Stomach (tissue), 19 donors: ENCODE measurements at places on chromosomes 1 and 21.

GRCh38 chr1:22782406-22782805, 71.8 kb downstream of the EPHB2 start:
- no peak for DNase-seq

DNA sequence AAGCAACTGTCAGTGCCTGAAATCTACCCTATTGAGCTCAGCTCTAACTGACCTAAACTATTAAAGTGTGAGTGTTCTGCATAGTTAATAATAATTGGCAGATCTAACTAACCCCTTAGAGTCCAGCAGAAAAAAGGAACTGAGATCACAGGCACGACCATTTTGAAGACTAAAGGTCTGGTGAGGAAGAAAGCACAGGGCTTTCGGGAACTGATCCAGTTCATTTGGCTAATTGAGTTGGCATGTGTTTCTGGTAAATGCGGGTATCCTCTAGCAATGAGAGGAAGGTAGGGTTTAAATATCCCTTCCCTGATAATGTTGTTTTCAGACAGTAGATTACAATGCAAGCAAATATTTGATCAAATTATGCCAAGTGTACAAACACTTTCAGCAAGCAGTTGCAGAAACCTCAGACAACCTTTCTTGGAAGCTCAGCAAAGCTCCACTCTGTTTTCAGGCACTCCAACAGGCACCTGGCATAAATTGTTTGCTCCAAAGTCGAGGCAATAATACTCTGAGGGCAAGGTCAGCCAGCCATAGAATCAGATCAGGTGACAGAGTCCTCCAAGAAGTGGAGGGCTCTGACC, 100.8 kb downstream of the KCNK1 start:
- peak; percentile 24 for DNase-seq

DNA sequence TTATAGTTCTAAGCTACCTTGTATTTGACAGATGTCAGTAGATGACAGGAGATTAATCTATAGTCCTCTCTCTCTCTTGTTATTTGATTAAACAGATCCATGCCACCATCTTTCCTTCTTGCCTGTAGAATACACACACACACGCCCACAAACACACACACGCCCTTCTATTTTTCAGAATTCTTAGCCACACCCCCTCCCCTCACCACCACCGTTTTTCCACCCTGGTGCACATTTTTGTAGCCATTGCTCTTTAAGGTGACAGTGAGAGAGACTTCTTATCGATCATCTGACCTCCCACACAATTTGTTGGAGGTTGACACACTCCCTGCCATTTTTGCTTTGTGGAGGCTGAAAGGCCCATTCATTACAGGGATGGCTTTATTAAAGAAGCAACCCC, 123.2 kb downstream of the NTNG1 start:
- no peak for DNase-seq

DNA sequence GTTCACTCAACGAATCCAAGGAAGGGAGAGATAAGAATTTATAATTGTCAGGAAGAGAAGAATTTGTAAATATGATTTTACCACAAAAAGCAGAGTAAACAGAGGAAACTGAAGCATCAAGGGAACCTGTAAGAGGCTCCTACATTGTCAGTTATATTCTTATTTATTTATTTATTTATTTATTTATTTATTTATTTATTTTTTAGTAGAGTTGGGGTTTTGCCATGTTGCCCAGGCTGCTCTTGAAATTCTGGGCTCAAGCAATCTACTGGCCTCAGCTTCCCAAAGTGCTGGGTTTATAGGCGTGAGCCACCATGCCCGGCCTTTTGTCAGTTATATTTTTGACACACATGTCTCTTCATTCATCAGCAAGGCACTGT, 47.1 kb downstream of the FCRL3 start:
- no peak for DNase-seq

DNA sequence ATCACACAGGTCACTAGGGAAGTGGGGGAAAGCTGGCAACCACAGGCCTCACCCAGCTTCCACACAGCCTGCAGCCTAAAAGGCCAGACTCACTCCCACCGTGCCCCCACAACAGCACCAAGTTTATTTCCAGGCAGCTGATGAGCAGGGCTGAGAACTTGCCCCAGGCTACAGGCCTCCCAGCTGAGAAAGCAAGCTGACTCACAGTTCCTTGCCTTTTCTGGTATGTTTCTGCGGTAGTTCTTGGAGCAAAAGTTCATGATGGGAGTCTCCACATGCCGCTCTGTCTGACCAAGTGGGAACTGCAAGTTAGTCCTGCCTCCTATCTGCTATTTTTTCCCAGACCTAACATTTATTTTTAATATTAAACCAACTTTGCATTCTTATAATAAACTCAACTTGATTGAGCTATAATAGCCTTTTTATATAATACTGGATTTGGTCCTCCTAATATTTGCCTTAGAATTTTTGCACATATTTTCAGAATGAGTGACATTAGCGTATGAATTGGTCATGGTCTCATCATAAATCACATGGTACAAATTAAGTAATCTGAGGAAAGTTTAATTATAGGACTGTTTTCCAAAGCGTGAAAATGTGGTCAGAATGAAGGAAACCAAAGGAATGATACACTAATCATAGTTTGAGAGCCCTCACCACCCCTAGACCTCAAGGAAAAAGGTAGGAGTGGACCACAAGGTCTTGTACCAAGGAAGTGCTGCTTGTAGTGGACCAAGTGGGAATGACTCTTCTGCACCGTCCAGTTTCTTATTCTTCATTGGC, 30.7 kb downstream of the RPAP2 start:
- DNase-seq: no peak

DNA sequence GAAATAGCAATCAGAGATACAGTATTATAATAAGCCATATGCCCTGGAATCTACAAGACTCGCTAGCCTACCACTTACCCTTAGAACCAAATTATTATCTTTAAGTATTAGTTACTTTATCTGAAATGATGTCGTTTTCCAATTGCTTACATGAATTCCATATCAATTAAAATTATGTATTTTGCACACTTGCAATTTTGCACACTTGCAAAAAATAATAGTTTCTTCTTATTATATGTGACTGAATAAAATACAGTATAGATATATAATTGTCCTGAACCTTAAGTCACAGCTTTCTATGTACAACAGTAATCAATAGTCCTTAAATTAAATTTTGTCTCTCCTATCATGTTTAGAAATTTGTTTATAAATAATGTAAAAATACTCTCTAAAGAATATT, 2095.1 kb downstream of the NCAM2 start:
- no peak for DNase-seq

GRCh38 chr1:235673981-235674380, 24.4 kb upstream of the GNG4 start:
- DNase-seq: no peak

DNA sequence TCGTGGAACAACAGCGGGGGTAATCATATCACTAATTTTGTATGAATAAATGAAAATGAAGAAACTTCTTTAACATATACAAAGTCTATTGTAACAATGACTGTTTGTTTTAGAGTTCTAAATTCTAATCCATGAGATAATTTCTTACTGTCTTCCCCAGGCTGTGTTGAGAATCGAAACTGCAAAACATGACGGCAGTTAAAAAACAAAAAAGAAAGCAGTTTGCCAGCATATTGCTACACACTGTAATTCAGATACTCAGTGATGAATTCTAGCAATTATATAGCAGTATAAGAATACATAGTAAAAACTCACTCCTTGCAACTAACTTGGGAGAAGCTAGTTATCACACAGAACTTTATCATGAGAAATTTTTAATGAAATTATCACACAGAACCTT, 22.1 kb downstream of the INSL5 start:
- DNase-seq: no peak

DNA sequence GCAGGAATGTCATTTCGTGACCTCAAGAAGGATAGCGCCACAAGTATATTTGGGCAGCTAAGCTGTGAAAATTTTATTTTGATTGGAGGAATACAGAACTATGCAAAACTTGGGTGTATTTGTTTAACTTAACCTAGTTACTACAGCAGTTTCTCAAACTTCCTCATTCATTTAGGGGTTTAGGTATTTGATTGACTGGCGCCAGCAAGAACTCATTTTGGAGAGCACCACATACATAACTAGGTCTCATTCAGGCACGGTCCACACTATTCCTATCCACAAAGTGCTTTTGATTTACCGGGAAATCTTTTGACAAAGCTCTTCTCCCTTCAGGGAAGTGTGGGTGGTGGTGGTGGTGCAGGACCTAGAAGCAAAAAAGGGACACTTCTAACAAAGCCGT, 155.1 kb upstream of the NRIP1 start:
- DNase-seq: no peak
